ENCODE measurements at places on chromosomes 5 and 9. TPM values are rescaled to one million over a fixed set of nuclear protein-coding genes. Genes with fewer than 3 reads are reported as not detected.
A peak's percentile ranks its signal among the peaks of the same experiment; 100 is the strongest.

GABRB2 gene
- not detected for total RNA-seq

PRRX2 gene
- total RNA-seq, result not detected

DNA sequence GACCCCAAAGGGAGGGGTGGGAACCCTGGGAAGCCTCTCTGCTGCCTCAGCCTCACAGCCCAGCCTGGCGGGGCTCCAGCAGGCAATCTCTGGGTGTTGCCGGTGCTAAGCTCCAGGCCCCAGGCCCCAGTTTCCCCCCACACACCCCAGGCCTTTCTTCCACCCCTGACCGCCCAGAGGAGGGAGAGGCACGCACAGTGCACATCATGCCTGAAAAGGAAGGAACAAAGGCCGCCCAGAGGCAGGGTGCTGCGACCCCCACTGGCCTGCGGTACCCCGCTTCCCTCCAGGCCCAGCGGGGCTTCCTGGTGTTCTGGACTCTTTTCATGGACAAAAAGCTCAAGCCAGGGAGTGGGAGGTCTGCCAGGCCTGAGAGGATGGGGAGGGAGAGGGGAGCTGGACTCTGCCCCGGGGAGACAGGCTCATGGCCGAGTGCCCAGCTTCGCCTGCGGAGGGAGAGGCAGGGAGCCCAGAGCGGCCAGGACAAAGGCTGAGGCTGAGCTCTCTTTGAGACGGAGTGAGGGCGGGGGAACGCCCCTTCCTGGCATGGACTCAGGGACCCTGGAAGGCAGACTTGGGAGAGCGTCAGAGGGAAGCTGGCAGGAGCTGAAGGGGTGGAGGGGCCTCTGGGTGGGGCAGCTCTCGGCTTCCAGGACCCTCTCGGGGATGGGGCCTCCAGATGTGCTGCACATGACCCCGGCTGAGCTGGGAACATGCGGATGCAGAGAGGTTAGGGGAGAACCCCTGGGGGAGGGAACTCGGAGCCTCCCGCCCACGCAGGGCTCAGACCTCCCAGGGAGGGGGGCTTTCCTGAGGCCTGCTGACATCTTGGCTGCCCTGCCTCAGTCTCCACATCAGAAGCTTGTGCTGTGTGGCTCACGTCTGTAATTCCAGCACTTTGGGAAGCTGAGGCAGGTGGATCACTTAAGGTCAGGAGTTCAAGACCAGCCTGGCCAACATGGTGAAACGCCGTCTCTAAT, 1.8 kb upstream of the ENTPD2 start:
- H3K4me1 ChIP-seq, result no peaks in the 10 kb centered on the region
- H3K27me3 ChIP-seq, result peaks cover 11% of the 10 kb centered on the region
- H3K36me3 ChIP-seq, result no peaks in the 10 kb centered on the region
- H3K27ac ChIP-seq, result no peak overlapping the region

- H3K4me3 ChIP-seq, result no peak overlapping the region
- H3K36me3 ChIP-seq, result no peaks in the 10 kb centered on the region
- DNase-seq, result no peak
These were observed 464.5 kb upstream of the RGMB start for GRCh38 chr5:98308960-98309359.

WDR31 gene
- total RNA-seq, result 1.00 TPM

- peaks cover 58% of the 10 kb centered on the region for H3K36me3 ChIP-seq
- H3K27ac ChIP-seq, result peak overlapping the region; percentile 31
- peaks cover 40% of the 10 kb centered on the region for H3K4me1 ChIP-seq
- no peak for DNase-seq
These were observed 29.2 kb downstream of the TNFSF8 start for GRCh38 chr9:114900942-114901802.

DNA sequence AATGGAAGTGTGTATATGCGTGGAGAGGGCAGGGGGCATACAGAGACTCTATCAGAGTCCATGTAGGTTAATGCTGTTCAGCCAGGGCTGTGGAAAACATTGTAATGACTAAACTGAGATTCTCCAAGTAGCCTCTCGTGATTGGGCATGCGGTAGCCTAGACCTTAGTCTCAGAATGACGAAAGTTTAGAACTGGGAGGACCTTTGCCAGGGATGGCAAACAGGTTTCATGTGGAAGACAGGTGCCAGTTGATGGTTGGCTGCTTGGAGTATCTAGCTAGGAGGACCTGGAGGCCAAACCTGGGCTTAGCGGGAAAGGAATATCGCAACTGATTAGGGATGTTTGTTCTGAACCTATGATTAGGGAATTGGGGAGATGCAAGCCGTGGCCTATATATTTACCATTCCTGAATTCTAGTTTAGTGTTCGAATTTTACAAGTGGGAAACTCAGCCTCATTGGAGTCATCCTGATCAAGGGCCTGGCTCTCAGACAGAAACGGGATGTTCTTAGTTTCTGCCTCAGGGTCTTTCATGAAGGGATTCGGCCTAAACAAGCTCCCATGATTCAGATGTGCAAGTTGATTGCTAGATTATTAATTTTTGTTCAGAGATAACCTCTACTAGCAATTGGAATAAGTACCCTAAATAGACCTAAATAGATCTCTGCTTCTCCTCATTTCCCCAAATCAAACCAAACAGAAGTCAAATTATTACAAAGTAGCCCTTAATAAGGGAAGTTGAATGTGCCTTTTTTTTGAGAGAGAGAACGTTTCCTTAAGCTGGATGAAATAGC, 26.8 kb upstream of the TJP2 start:
- H3K27me3 ChIP-seq, result no peaks in the 10 kb centered on the region
- no peak overlapping the region for H3K4me3 ChIP-seq
- no peak for DNase-seq
- H3K27ac ChIP-seq, result no peak overlapping the region

DNA sequence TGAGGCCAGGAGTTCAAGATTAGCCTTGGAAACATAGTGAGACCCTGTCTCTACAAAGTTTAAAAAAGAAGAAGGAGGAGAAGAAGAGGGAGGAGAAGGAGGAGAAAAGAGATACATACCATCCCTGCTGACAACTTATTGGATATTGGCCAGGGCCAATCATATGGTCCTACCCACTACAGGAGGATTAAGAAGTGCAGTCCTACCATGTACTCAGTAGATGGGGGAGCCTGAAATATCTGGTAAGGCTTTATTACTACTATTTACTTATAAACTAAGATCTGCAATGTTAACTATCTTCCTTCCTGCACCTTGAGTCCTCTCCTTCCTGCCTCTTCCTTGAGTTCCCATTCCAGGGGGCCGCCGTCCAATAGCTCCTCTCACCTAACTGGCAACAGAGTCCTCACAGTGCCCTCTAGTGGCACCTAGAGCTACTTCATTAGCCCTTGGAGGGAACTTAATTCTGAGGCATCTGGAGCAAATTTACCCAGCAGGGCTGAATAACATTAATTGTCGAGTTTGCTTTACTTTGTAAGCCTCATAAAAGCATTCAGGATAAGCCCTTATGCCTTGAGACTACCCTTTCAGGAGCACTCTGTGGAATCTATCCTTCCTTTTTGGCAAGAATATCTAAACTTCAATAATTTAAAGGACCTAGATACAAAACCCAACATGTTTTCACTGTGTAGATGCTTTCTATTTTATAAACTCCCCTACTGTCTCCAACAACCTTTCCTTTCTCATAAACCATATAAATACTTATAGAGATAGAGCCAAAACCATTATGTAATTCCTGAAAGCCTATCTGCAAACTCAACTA, 39.1 kb upstream of the RANBP6 start:
- H3K27ac ChIP-seq, result no peak overlapping the region
- no peak for DNase-seq
- H3K4me3 ChIP-seq, result no peak overlapping the region
- H3K36me3 ChIP-seq, result no peaks in the 10 kb centered on the region
- H3K27me3 ChIP-seq, result peaks cover 10% of the 10 kb centered on the region

GRCh38 chr9:77939149-77939668, 92.4 kb downstream of the GNAQ start:
- H3K4me1 ChIP-seq, result peaks cover 13% of the 10 kb centered on the region
- H3K4me3 ChIP-seq, result no peak overlapping the region
- no peak overlapping the region for H3K27ac ChIP-seq
- peaks cover 16% of the 10 kb centered on the region for H3K36me3 ChIP-seq
- DNase-seq, result no peak

GRCh38 chr9:15240927-15241326, 66.1 kb downstream of the TTC39B start:
- H3K27me3 ChIP-seq, result no peaks in the 10 kb centered on the region
- peaks cover 7% of the 10 kb centered on the region for H3K4me1 ChIP-seq
- H3K36me3 ChIP-seq, result peaks cover 51% of the 10 kb centered on the region
- H3K4me3 ChIP-seq, result no peak overlapping the region

- DNase-seq, result no peak
- H3K27ac ChIP-seq, result no peak overlapping the region
- H3K4me3 ChIP-seq, result no peak overlapping the region
- H3K27me3 ChIP-seq, result peaks cover 4% of the 10 kb centered on the region
- no peaks in the 10 kb centered on the region for H3K36me3 ChIP-seq
These were observed 358.0 kb downstream of the PDE4D start for GRCh38 chr5:59535561-59535960.

DNA sequence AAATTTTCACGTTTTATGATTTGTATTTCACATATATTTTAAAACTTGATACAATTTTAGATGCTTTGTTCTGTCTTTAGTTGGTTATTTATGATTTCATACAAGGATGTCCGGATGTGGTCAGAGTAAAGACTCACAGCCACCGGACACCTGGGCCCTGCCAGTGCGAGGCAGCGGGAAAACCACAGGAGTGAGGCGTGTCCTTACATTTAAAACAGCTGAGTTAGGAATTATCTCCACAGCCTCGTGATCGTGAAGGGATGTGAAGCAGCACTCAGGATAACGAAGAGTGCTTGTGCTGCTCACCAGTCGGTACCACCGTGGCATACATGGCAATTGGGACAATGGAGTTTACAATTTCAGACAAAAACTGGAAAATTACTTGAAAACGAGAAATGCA, 14.0 kb downstream of the SNX18 start:
- no peak overlapping the region for H3K27ac ChIP-seq
- no peak overlapping the region for H3K4me3 ChIP-seq
- H3K4me1 ChIP-seq, result peaks cover 4% of the 10 kb centered on the region

GRCh38 chr5:16980983-16981382, 44.9 kb upstream of the MYO10 start:
- H3K4me1 ChIP-seq, result no peaks in the 10 kb centered on the region
- no peak for DNase-seq
- no peaks in the 10 kb centered on the region for H3K36me3 ChIP-seq

DNA sequence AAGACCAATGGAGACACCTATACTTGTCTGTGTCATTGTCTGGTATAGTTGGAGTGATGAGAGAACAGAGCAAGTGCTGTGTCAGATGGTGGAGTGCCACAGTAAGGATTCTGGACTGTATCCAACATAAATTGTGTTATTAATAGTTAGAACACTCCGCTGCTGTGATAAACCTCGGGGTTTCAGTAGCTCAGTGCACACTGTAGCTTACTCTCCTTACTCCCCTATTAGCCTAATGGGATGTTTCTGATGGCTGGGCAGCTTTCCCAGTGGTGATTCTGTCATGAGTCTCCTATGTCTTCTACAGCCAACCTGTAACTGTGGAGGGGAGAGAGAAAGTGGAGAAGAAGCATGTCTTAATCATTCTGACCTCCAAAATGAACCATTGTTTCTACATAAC, 127.6 kb upstream of the PTCH1 start:
- no peak for DNase-seq
- no peak overlapping the region for H3K4me3 ChIP-seq
- peaks cover 3% of the 10 kb centered on the region for H3K36me3 ChIP-seq
